ENCODE measurements at places on chromosomes 1 and 21.

- H3K27me3 ChIP-seq: no peaks in the 10 kb centered on the region
- H3K36me3 ChIP-seq: peaks cover 34% of the 10 kb centered on the region
- no peak for DNase-seq
- H3K4me1 ChIP-seq: peaks cover 14% of the 10 kb centered on the region
Measured at GRCh38 chr1:151293093-151293492, 11.0 kb downstream of the ZNF687 start.

GRCh38 chr1:177848577-177848976, 121.3 kb downstream of the SEC16B start:
- no peak overlapping the region for H3K4me3 ChIP-seq
- H3K27ac ChIP-seq: no peak overlapping the region
- H3K36me3 ChIP-seq: no peaks in the 10 kb centered on the region
- H3K4me1 ChIP-seq: no peaks in the 10 kb centered on the region
- H3K27me3 ChIP-seq: peaks cover 14% of the 10 kb centered on the region

DNA sequence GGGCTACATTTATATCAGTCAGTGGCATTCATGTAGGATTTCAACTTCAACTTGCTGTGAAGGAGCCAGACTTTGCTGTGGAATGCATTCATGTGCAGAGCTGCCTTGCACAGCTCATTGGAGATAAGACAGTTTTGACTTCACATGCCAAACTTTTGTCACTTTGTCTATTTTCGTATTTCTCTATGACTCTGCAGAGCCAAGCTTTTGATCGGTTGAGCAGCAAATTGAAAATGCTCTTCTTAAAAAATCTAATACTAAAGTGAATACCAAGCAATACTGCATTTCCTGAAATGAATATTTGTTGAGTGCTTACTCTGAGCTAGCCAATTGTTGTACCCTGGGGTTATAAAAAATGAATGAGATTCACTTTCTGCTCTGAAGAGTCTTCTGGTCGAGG, 388.7 kb downstream of the ST6GALNAC3 start:
- DNase-seq: no peak
- H3K27me3 ChIP-seq: no peaks in the 10 kb centered on the region
- H3K4me1 ChIP-seq: peaks cover 5% of the 10 kb centered on the region

- peaks cover 3% of the 10 kb centered on the region for H3K27me3 ChIP-seq
- H3K36me3 ChIP-seq: no peaks in the 10 kb centered on the region
- no peak overlapping the region for H3K4me3 ChIP-seq
- no peak for DNase-seq
Measured at GRCh38 chr1:150987924-150988323, 5.8 kb downstream of the ANXA9 start.

Data from nephron progenitor cell (in vitro differentiated cells).